ENCODE measurements at places on chromosomes 13 and 19.
A peak's percentile ranks its signal among the peaks of the same experiment; 100 is the strongest.

- no peak for DNase-seq
Observed at GRCh38 chr13:38785042-38785441, 98.2 kb downstream of the FREM2 start.

DNA sequence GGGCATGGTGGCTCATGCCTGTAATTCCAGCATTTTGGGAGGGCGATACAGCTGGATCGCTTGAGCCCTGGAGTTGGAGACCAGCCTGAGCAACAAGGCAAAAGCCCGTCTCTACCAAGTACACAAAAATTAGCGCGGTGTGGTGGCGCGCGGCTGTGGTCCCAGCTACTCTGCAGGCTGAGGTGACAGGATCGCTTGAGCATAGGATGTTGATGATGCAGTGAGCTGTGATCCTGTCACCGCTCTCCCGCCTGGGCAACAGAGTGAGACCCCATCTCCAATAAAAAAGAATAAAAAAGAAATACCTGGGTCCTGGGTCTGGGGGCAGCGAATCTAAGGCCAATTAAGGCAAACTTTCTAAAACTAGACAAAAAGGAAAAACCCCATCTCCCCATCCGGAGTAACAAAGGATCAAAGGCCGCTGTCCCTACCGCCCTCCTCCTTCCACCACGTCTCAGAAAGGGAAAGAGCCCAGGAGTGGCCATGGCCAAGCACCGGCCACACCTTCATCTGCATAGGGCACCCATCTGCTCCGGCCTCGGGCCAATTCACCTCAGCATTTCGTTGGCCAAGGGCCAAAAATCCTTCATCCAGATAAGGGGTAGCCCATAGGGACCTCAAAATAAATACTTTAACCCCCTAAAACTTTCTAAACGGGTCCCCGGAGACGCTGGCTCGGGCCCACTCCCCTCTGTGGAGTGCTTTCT, 851 bp downstream of the ZNF320 start:
- DNase-seq = peak; percentile 21

- peak; percentile 84 for DNase-seq
Observed at GRCh38 chr19:9309974-9310446, 372 bp upstream of the ZNF699 start.

GRCh38 chr13:79806821-79807220, 325.9 kb downstream of the NDFIP2 start:
- DNase-seq = no peak

DNA sequence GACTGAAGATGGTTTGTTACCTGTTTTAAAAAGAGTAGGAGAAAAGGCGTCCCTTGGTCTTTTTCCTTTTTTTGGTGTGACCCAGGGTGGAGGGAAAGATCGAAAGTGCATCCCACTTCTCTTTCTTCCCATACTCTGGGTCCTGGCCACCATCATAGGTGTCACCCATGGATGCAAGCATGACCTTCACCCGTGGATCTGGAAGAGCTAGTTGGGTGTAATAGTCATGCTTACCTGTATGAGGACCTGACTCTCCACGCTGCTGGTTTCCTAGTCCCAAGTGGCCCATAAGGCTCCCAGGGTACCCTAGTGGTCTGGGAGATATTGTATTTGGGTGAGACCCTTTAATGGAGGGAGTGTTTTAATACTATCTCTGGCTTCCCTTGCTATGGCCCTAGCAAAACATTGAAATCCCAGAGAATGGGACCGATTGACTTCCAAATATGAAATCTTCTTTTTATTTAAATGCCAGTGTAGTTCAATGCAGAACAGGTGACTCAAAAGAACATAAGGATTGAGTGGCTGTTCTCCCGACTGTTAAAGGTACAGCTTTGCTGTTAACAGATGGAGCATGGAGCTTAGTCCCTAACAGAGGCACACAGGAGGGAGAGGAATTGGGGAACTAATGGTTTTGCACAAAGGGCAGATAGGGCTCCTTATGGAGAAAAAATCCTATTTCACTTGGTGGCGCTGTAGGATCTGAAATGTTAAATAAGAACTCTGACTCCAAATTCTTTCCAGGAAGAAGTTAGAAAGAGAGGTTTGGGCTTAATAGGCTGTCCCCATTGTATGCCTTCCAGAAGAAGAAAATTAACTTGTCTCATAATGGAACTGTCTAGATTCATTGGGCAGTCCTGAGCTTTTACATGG, 7.0 kb upstream of the ZNF550 start:
- no peak for DNase-seq

DNA sequence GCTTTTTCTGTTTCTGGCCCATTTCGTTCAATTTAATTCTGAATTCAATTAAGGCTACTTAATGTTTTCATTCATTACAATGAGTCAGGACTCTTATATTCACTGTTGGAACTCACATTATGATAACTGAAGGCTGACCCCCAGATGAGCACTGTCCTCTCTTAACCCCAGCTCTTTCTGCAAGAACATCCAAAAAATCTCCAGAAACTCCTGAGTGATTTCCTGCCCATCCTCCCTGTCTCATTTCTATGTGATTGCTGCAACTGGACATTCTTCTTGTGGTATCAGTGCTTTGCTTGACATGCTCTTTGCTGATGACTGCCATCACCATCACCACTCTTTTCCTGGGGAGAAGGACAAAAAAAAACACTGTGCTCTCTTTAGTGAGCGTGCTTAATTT, 240.3 kb downstream of the SPRY2 start:
- peak; percentile 33 for DNase-seq

- peak; percentile 89 for DNase-seq
Observed at GRCh38 chr19:2273356-2274184, 8.4 kb downstream of the PEAK3 start.

DNA sequence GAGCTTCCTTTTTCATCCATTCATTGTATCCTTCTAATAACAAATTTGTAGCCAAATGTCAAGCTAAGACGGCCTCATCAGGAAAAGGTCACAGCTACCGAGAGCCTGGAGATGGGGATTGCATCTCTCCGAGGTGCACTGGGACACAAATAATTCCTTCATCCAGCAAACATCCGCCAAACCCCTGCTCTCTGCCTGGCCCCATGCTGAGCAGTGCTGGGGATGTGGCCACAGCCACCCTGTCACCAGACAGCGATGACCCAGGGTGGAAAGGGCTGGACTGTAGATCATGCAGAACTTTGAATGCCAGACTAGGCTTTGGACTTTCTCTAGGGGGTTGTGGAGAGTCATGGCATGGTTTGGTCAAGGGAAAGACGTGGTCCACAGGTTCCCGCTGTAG, 1.9 kb downstream of the TOMM40 start:
- no peak for DNase-seq

GRCh38 chr13:98768522-98768921, 16.1 kb upstream of the SLC15A1 start:
- DNase-seq = no peak

- no peak for DNase-seq
Observed at GRCh38 chr19:17869114-17869608, 2.6 kb upstream of the SLC5A5 start.

- DNase-seq = no peak
Observed at GRCh38 chr19:17499648-17500446, 11.6 kb upstream of the PGLS start.

DNA sequence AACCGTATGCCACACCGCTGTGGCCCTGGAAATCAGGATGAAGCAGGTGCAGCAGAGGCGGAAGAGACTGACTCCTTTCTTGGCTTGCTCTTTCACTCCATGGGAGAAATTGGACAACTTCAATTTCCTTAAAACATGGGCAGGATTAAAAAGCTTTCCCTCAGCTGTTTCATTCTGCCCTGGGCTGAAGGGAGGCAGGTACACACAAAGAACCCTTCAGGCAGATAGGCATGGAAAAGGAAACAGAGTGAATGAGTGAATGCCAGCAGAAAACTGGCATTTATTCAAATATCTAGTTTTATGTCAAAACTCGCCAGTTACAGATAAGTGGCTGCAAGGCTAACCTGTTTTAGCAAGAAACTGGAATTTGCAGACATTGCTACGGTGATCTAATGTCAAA, 71.0 kb upstream of the SLC15A1 start:
- no peak for DNase-seq

DNA sequence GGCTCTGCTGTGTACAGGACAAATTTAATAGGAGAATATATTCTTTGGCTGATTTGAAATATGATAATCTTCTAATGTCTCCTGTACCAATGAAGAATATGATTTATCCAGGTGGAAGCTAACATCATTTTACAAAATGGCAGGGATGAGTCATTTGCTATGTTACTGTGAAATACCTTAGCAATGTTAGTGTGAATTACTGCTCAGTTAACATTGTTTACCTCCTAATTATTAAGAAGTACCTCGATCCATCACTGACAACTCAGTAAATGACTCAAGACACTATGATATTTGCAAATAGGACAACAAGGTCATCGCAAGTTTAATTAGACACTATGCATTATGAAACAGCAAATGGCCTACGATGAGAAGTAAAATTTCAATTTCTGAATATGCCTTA, 309.1 kb upstream of the EDNRB start:
- no peak for DNase-seq

- no peak for DNase-seq
Observed at GRCh38 chr13:36211567-36211966, 2.8 kb downstream of the SOHLH2 start.

DNA sequence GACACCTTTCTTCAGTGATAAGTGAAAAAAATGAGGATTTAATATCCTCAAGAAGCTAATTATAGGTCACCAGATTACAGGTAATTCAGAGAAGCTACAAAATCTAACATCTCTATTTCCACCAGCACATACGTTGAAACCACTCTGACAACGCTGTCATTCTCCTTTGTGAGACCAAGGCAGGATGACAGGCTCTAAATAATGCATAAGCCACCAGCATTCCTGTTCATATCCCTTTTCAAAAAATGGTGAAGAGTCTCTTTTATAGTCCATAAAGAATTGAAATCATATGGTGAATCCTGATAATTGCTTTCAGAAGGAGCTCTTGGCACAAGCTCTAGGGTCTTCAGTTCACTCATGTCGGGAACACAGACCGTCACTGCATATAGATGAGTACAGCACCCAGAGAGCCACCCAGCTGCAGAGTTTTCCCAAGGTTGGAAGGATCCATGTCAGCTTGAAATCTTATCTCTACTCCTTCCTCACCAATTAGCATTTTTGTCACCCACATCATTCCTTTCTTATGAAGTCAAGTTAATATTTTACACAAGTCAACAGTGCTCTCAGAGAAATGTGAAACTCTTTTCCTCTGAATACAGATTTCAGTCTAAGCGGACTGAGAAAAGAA, 431.4 kb downstream of the TBC1D4 start:
- no peak for DNase-seq

DNA sequence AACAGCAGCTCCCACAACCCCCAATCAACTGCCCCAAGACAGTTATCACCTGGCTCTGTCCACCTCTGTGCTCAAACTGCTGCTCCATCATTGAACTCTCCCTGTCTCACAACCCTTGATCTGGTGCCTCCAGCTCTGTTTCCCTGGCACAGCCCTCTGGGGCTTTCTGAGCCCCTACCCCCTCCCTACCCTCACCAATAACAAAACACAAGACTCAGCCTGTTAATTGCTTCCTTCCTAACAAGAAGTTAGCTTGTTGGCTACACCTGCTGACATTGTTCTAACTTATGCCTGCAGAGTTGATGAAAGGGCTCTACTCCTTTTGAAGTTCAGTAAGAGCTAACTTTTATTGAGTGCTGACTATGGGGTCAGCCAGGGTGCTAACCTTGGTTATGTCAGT, 99.4 kb upstream of the FNDC3A start:
- DNase-seq = no peak

GRCh38 chr13:34863360-34864135, 78.5 kb upstream of the NBEA start:
- no peak for DNase-seq

DNA sequence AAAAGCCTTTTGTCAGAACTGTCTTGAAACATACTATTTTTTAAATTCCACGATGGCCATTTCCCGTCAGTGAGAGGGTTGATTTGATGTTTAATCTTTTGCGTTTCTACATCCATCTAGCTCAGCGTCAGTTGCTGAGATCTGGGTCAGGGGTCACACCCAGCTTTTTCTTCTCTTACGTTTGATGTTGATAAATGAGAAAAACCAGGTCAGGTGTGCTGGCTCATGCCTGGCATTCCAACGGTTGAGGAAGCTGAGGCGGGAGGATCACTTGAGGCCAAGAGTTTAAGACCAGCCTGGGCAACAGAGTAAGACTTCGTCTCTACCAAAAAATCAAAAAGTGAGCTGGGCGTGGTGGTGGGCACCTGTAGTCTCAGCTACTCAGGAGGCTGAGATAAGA, 168.9 kb downstream of the PTPRS start:
- no peak for DNase-seq

- peak; percentile 48 for DNase-seq
Observed at GRCh38 chr19:17076543-17076991, 990 bp downstream of the MYO9B start.

GRCh38 chr13:97583907-97584497, 150.0 kb downstream of the RAP2A start:
- no peak for DNase-seq

GRCh38 chr13:30410705-30411125, 11.6 kb upstream of the UBE2L5 start:
- DNase-seq = peak; percentile 35

DNA sequence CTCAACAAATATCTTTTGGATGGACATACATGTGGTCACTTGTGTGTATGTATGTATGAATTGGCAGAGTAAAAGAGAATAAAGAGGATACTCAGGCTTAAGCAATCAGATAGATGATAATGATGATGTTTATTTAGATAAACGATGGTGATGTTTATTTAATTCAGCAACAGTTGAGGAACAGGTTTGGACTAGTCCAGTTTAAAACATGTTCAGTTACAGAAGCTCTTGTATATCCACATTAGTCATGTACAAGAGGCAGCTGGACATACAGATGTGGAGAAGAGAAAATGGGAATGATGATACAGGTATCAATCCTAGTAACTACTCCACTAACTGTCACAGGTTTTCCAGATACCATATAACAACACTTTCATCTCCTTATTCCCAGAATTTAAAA, 232.1 kb downstream of the DIAPH3 start:
- DNase-seq = no peak

DNA sequence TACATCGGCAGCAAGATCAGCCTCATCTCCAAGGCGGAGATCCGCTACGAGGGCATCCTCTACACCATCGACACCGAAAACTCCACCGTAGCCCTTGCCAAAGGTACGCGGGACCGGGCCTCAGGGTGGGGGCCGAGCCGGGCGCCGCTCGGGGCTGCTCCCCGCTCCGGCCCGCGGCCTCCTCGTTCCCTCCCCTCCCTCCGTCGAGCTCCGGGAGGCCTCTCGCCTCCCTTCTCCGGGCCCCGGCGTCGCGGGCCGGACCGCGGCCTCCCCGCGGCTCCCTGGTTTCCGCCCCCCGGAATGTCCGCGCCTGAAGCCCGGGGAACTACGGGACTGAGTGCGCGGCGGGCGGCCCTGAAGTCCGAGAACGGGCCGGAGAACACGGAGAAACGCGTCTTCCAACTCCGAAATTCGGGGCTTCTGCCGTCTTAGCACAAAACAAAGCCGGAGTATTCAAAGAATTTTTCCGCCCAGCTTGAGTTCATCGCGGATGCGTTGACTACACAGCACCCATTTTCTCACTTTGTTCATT, 423 bp downstream of the LSM14A start:
- peak; percentile 17 for DNase-seq

Measured in hepatic stellate cell (primary cell).